ENCODE measurements at places on chromosomes 5 and 9.

DNA sequence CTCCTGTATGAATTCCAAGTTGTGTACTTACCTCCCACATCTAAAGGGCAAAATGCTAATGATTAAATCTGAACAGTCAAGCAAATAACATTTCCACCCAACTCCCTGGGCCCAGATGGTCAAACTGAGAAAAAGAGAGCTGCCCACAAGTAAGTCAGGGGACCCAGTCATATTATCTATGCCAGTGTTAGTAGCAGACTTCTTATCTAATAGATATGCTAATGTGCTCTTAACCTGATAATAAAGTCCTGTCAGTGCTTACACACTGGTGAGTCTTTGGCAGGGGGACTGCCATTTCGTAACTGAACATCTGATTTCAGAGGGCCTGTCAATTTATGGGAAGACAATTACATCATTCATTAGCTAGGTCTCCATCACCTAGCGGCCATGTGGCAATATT, 292.3 kb upstream of the WWC1 start:
- no peak for DNase-seq

DNA sequence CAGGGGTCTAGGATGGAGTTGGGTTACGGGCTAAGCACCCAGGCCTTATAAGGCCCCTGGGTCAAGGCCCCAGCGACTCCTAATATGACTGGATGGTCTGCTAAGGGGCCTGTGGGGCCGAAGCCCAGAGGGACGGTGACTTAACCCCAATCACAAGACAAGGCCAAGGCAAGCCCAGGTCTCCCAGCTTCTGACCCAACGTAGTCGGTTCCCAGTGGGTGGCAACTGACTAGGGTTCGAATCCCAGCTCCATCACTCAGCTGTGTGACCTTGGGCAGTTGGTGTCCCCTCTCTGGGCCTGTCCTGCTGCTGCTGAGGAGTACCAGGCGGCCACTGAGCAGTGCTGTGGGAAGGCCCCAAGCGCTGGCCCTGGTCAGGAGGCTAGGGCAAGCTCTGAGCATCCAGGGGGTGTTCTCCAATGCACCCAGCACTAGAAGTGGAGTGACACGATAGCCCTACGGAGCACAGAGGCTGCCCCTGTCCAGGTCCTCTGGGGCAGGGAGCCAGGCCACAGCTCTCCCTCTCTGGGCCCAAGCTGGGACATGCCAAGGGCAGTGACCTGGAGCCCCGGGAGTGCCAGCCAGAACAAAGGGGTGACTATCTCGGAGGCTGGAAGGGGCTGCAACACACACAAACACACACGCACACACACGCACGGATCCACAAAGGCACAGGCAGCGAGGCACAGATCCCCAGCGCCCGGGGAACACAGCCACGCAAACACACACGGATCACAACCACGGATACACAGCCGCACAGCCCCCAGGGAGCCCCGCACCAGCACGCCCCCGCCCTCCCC, 512 bp downstream of the AK1 start:
- no peak for DNase-seq

GRCh38 chr9:13586587-13587374, 307.3 kb upstream of the MPDZ start:
- peak; percentile 75 for DNase-seq

DNA sequence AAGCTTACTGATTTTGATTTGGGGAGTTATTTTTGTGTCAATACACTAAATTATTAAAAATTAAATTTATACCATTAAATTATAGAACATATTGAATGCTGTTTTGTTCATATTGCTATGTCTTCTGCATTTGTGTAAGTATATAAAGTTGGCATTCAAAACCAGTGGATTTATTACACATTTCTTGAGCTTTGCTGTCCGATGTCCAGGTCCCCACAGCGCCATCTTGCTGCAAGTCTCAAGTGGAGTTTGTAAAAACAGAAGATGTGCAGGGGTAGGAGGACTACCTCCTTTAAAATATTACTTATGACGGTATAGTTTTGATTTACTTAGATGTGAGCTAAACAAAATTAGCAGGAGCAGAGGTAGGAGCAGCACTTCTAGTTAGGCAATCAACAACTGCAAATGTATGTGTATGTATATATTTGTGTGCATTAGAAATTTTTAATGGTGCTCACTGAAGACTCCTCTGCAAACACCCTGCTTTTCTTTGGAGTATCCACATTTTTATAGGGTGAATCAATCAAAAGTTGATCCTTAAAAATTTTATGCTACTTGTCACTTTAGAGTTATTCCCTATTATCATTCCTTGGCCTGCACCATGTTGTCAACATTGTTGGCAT, 37.4 kb downstream of the CPEB4 start:
- peak; percentile 17 for DNase-seq

DNA sequence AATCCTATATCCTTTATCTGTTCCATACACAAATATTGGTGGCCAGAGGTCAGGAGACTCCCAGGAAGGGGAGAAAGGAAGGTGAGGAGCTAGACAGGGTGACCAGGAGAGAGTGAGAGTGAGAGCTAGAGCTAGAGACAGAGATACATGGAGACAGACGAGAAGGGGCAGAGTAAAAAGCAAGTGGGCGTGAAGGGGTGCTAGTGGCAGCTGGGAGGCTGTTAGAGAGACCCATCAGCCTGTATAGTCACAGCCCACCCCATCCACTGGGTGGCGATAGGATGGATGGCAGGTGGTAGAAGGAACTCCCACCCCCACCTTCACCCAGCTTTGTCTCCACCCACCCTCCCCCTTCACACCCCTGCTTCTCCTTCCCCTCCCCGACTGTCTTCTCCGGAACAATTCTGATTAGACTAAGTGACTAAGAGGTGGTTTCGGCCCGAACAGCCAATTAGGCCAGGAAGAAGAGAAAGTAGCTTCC, 32.8 kb downstream of the PCDH1 start:
- DNase-seq = no peak

DNA sequence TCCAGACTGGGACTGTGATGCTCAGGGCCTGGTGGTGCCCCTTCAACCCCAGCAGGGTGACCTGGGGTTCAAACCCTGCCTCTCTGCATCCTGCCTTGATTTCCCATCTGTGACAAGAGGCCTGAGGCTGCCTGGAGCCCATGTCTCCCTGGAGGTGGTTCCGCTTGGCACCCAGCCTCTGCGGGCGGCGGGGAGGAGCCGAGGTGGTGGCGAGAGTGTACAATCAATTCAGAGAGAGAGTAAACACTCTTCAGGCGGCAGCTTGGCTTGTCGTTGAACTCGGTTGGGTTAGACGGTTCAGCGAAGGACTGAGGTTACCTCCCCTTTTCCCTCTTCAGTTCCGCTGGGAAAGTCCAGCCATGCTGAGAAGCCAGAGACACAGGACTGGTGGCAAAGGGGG, 39.3 kb downstream of the NTNG2 start:
- DNase-seq = no peak

GRCh38 chr5:173963182-173963838, 25.7 kb upstream of the C5orf47 start:
- no peak for DNase-seq

- no peak for DNase-seq
Observed at GRCh38 chr9:117073071-117073470, 341.8 kb downstream of the ASTN2 start.

GRCh38 chr9:20043035-20043434, 254.2 kb upstream of the SLC24A2 start:
- DNase-seq = no peak

DNA sequence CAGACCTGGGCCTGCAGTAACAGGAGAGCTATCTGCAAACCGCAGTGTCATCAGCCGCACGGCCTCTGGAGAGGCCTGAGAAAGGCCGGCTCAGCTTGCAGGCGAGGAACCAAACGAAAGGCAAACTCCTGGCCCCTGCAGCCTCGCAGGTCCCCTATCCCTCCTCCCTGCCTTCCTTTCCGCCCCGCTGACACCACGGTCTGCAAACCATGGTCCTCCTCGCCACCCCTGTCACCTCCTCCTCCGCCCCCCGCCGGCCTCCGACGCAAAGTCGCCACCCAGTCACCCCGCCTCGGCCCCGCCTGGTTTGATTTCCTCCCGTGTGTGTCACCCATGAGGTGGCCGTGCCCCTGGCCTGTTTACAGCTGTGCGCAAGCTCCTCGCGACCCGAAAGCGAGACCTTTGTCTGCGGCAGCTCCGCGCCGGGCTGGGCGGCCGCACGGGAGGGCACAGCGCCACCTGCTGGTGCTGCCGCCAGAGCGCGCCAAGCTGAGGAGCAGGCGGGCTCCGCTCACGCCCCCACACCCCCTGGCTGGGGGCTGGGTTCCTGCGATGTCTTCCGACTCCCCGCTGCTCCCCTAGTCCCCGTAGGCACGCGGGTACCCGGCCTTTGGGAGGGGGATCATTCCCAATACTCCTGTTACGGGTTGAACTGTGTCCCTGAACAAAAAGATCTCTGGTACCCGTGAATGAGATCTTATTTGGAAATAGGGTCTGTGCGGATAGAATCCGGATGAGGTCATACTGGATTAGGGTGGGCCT, 19.4 kb downstream of the GBGT1 start:
- DNase-seq = peak; percentile 32

DNA sequence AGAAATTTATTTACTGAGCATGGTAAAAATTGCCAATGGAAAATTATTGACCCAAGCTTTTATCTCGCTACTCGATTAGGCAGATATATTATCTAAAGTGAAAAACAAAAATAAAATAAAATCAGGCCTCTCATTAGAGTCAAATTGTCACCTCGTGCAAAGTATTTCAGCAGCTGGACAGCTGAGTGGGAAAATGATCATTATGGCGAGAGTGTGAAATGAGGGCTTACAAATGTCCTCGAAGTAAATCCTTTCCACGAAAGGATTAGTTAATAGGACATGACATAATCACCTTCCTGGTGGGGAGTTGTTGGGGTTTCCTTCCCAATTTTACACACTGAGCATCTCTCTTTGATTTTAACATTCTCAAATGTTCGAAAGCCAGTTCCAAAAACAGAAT, 5.4 kb upstream of the DPYSL3 start:
- DNase-seq = no peak

DNA sequence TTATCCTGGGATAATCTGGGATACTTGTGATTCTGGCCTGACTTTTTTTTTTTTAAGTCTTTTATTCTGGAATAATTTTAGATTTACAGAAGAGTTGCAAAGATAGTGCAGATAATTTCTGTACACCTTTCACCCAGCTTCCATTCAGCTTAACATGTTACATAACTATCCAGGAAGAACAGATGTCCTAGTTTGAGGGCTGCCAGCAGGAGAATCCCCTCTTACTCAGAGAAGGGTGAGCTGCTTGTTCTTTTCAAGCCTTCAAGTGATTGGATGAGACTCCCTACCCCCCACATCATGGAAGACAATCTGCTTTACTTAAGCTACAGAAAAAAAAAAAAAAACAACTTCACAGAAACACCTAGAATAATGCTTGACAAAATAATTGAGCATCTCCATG, 254.2 kb downstream of the TRIM32 start:
- no peak for DNase-seq

DNA sequence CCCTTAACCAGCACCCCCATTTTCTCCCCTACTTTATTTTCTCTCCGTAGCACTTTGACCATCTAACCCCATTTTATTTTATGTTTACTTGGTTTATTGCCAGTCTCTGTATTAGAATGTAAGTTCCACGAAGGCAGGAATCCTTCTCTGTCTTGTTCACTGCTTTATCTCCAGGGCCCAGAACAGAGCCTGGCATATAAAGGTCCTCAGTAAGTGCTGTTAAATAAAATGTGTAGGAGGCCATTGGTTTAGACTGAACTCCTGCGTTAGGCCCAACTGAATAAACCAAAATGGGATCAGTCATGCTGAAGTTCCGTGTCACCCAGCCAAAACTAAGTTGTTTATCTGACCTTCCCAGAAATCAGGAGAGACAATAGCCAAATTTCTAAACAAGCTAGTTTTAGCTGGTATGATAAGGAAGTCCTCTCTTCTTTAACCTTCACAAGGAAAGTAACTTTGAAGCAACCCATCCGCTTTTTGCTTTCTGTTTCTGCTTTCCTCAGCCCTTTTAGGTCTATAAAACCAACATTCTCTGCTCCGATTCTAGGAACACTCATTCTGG, 29.0 kb upstream of the CCNJL start:
- DNase-seq = no peak

GRCh38 chr5:180343110-180343830, 9.9 kb downstream of the GFPT2 start:
- DNase-seq = no peak

GRCh38 chr9:133459476-133460404, at the start of gene CACFD1:
CACFD1 (plus strand) TSS chr9:133459978; CDS start chr9:133460067, 89 bp downstream.
- peak; percentile 91 for DNase-seq

- no peak for DNase-seq
Observed at GRCh38 chr5:159909126-159909525, 7.2 kb upstream of the ADRA1B start.

DNA sequence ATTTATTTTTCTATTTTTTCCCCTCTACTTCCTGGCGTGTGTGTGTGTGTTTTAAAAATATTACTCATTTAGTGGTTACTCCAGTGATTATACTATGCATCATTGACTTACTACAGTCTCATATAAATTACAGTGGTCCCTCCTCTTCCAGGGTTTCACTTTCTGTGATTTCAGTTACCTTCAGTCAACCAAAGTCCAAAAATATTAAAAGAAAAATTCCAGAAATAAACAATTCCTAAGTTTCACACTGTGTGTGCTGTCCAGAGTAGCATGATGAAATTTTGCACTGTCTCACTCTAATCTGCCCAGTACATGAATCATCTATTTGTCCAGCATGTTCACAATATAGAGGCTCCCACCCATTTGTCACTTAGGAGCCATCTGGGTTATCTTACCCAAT, 47.4 kb upstream of the CCDC112 start:
- no peak for DNase-seq

GRCh38 chr9:98575379-98576346, 133.1 kb downstream of the GABBR2 start:
- no peak for DNase-seq

- DNase-seq = no peak
Observed at GRCh38 chr9:109399258-109399767, 78.5 kb upstream of the EPB41L4B start.

DNA sequence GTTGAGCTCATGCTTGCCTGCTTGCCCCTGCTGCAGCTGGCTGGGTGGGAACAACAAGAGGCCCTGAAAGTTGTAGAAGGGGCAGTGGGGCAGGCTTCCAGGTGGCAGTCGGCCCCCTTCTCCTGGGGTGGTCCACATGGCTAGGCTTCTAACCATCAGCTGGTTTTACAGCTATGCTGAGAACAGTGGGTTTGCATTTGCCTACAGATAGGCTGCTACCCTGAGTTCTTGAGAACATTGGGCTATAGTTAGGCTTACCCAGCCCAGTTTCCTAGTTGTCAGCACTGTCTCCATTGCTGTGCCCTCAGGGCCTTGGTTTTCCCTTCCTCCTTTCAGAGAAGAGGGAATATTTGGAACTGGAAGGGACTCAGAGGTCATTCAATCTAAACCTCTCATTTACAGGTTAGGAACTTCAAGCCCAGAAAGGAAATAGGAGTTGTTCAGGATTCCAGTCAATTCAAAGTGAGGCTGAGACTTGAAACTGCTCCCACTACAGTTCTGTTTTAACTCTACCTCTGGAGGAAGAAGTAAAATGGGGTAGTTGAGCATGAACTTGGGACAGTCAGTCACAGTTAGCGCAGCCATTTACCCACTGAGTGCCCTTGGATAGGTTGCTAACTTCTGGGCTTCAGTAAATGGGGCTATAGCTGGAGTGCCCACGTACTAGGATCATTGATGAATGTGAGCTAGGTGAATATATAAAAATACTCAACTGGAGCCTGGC, 11.5 kb downstream of the LARP1 start:
- no peak for DNase-seq
